ENCODE measurements at places on chromosomes 12 and 14. TPM values are rescaled to one million over a fixed set of nuclear protein-coding genes. Genes with fewer than 3 reads are reported as not detected.
A peak's percentile ranks its signal among the peaks of the same experiment; 100 is the strongest.

DNA sequence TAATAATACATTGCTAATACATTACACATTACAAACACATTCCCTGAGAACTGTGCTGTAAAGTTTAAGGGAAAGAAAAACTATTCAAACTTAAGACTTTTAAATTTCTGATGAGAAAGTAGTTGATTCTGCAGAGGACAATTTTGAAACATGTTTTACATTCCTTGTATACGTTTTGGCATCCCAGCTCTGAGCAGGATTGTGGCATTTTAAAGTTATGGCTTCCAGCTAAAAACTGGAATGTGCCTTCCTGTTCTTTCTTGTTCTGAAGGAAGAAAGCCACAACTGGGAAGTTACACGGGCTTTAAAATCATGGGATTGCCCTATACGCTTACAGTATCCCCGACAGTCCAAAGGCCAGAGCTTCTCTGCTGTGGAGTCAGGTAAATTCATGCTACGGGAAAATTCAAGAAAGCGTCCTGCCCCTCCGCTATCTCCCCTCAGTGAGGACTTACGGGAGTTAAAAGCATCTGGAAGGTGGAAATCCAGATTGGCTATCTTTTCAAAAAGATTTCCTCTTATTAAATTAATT is 10.8 kb upstream of the KLHL42 start:
- no peaks in the 10 kb centered on the region for H3K27me3 ChIP-seq
- H3K4me3 ChIP-seq, result no peak overlapping the region
- H3K36me3 ChIP-seq, result no peaks in the 10 kb centered on the region
- peak overlapping the region; percentile 10 for H3K27ac ChIP-seq
- DNase-seq, result no peak

DNA sequence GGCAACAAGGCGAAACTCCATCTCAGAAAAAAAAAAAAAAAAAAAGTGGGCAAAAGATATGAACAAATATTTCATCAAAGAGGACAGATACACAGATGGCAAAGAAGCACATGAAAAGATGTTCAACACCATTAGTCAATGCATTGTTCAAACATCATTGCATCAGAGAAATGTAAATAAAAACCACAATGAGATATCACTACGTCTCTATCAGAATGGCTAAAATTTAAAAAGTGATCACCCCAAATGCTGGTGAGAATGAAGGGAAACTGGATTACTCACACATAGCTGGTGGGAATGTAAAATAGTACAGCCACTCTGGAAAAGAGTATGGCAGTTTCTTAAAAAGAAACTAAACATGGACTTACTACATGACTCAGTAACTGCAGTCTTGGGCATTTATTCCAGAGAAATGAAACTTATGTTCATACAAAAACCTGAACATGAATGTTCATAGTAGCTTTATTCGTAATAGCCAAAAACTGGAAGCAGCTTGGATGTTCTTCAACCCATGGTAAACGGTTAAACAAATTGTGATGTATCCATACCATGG is 3.6 kb downstream of the L2HGDH start:
- no peak for DNase-seq
- H3K4me1 ChIP-seq, result peaks cover 16% of the 10 kb centered on the region
- H3K4me3 ChIP-seq, result no peak overlapping the region
- no peak overlapping the region for H3K27ac ChIP-seq

- H3K27ac ChIP-seq, result peak overlapping the region; percentile 88
- no peak overlapping the region for H3K4me3 ChIP-seq
- peak; percentile 44 for DNase-seq
- H3K4me1 ChIP-seq, result peaks cover 14% of the 10 kb centered on the region
- peaks cover 3% of the 10 kb centered on the region for H3K27me3 ChIP-seq
- H3K36me3 ChIP-seq, result no peaks in the 10 kb centered on the region
These were observed 321.9 kb upstream of the RTL1 start for GRCh38 chr14:101225157-101226152.

DNA sequence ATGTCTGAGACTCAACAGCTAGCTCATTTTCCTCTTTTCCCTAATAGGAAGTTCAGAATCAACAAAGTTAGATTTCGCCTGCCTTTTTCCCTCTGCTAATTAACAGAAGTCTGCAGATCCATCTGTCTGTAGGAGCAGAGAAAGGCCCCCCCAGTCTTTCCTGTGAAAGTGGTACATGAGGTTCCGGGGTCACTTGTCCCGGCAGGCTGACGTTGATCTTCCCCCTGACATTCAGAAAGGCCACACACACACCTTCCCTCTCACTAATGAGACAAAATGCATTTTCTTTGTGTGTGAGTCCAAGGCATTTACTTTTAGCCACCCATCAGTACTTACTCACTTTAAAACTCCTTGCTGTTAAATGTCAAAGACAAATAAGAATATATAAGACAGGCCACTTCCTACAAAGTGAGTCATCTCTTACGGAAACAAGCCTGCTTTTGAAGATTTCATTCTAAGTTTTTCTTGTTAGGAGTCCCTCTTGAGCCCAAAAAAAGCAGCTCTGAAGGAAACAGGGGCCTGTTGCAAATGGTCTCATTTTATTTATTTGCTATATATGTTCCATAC is 138.7 kb downstream of the TTC7B start:
- H3K4me1 ChIP-seq, result peaks cover 40% of the 10 kb centered on the region
- H3K27me3 ChIP-seq, result no peaks in the 10 kb centered on the region
- no peak for DNase-seq
- no peak overlapping the region for H3K4me3 ChIP-seq

DNA sequence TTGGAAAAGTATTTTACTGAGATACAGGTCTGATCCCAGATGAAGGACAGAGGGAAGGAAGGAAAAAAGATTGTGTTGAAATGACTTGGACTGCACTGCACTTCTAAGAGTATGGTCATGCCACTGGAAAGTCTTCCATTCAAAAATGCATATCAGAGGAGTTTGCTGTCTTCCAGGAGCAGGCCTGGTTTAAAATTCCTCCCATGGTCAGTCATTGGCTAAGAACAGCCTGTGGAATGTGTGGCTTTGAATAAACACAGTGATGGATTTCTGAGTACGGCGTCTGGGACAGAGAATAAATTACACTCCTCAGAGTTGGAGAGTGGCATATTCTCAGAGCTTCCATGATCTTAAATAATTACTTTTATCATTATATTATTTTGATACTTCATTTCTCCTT is 245.8 kb upstream of the PDZRN4 start:
- H3K36me3 ChIP-seq, result peaks cover 2% of the 10 kb centered on the region
- peaks cover 16% of the 10 kb centered on the region for H3K4me1 ChIP-seq
- no peaks in the 10 kb centered on the region for H3K27me3 ChIP-seq
- no peak overlapping the region for H3K27ac ChIP-seq

The RECQL gene
- 15.7 TPM for total RNA-seq

GRCh38 chr12:104896146-104896545 is 61.9 kb downstream of the SLC41A2 start:
- no peaks in the 10 kb centered on the region for H3K4me1 ChIP-seq
- no peak overlapping the region for H3K4me3 ChIP-seq
- no peak overlapping the region for H3K27ac ChIP-seq
- no peaks in the 10 kb centered on the region for H3K27me3 ChIP-seq
- H3K36me3 ChIP-seq, result peaks cover 4% of the 10 kb centered on the region

- H3K4me1 ChIP-seq, result no peaks in the 10 kb centered on the region
- no peak for DNase-seq
- H3K36me3 ChIP-seq, result no peaks in the 10 kb centered on the region
- H3K27ac ChIP-seq, result no peak overlapping the region
These were observed 238.9 kb upstream of the SRRM4 start for GRCh38 chr12:118742431-118742830.

DNA sequence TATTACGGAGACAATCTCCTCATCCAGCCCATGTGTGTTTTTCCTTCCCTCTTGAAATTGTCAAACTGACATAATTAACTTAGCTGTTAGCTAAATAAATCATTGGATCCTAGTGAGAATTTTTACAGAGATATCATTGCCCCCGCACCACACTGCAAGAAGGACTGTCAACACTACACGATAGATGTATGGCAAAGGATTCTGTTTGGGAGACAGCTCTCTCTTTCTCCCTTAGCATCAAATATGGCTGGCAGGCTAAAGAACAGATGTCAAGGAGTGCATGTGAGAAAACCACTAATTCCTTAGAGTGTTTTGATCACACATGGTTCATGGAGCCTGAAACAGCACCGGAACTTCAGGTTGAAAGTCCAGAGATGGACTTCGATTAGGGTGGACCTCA is 136.8 kb downstream of the KCNA5 start:
- peaks cover 24% of the 10 kb centered on the region for H3K27me3 ChIP-seq
- H3K4me1 ChIP-seq, result peaks cover 17% of the 10 kb centered on the region
- no peak overlapping the region for H3K27ac ChIP-seq
- no peak overlapping the region for H3K4me3 ChIP-seq
- H3K36me3 ChIP-seq, result no peaks in the 10 kb centered on the region

The SLC6A15 gene
- total RNA-seq, result 9.6 TPM

GRCh38 chr14:55410876-55411275 is 754 bp downstream of the ATG14 start:
- no peaks in the 10 kb centered on the region for H3K36me3 ChIP-seq
- peaks cover 31% of the 10 kb centered on the region for H3K4me1 ChIP-seq
- H3K4me3 ChIP-seq, result peak overlapping the region; percentile 89
- H3K27me3 ChIP-seq, result peaks cover 17% of the 10 kb centered on the region
- no peak for DNase-seq

GRCh38 chr14:67705211-67705610 is 3.5 kb downstream of the RDH12 start:
- DNase-seq, result no peak
- no peaks in the 10 kb centered on the region for H3K4me1 ChIP-seq
- no peak overlapping the region for H3K4me3 ChIP-seq
- peaks cover 3% of the 10 kb centered on the region for H3K27me3 ChIP-seq
- H3K27ac ChIP-seq, result no peak overlapping the region

- no peak overlapping the region for H3K27ac ChIP-seq
- H3K4me1 ChIP-seq, result peaks cover 12% of the 10 kb centered on the region
- no peaks in the 10 kb centered on the region for H3K36me3 ChIP-seq
- DNase-seq, result no peak
- no peaks in the 10 kb centered on the region for H3K27me3 ChIP-seq
- H3K4me3 ChIP-seq, result no peak overlapping the region
These were observed 1752.4 kb upstream of the FLRT2 start for GRCh38 chr14:83777516-83777915.

The PRIMA1 gene
- total RNA-seq, result 2.3 TPM

All from mesothelial cell of epicardium (in vitro differentiated cells).